Regular cardiac myocyte (primary cell): ENCODE measurements at places on chromosomes 5 and 9. TPM values are rescaled to one million over a fixed set of nuclear protein-coding genes. Genes with fewer than 3 reads are reported as not detected.

RASGRF2 gene
- 3.9 and 5.4 TPM in 2 replicates for total RNA-seq

PIK3R1 gene
- 11.6 and 17.4 TPM in 2 replicates for total RNA-seq

HRH2 gene
- total RNA-seq = 0.85 TPM in 1 of 2 replicates, not detected in the other

PCDHGB3 gene
- total RNA-seq = 1.9 and 4.5 TPM in 2 replicates

DAB2 gene
- 34.1 and 113 TPM in 2 replicates for total RNA-seq

HTR1A gene
- total RNA-seq = not detected in 2 replicates

ZDHHC11B gene
- under 0.01 TPM in 1 of 2 replicates, not detected in the other for total RNA-seq

DBH gene
- not detected in 2 replicates for total RNA-seq

ANKS6 gene
- 10.4 and 14.1 TPM in 2 replicates for total RNA-seq

IFNB1 gene
- not detected in 2 replicates for total RNA-seq

SLC28A3 gene
- total RNA-seq = 0.58 and 1.1 TPM in 2 replicates

PCDHB9 gene
- total RNA-seq = under 0.01 and 0.56 TPM in 2 replicates

SLC27A6 gene
- under 0.01 TPM in 1 of 2 replicates, not detected in the other for total RNA-seq

C5orf58 gene
- under 0.01 TPM in 1 of 2 replicates, not detected in the other for total RNA-seq

CD14 gene
- total RNA-seq = 3.3 and 25.1 TPM in 2 replicates

NAIP gene
- 0.96 and 2.0 TPM in 2 replicates for total RNA-seq

CD72 gene
- total RNA-seq = 0.19 and 0.56 TPM in 2 replicates

PCDHB7 gene
- 0.19 and 1.1 TPM in 2 replicates for total RNA-seq

CAMK4 gene
- total RNA-seq = 5.1 and 5.8 TPM in 2 replicates

UAP1L1 gene
- 5.9 and 16.1 TPM in 2 replicates for total RNA-seq

CCL21 gene
- not detected in 2 replicates for total RNA-seq

PCDH12 gene
- 0.56 and 0.77 TPM in 2 replicates for total RNA-seq

SLIT3 gene
- total RNA-seq = 3.1 and 16.9 TPM in 2 replicates

MROH2B gene
- not detected in 2 replicates for total RNA-seq

OSMR gene
- 50.4 and 109 TPM in 2 replicates for total RNA-seq

ZSWIM6 gene
- total RNA-seq = 10.0 and 11.8 TPM in 2 replicates

EEIG1 gene
- total RNA-seq = 2.5 and 7.3 TPM in 2 replicates

GNAQ gene
- 24.9 and 37.8 TPM in 2 replicates for total RNA-seq

PPP3R2 gene
- total RNA-seq = not detected in 2 replicates

FGFR4 gene
- total RNA-seq = 0.56 and 1.9 TPM in 2 replicates

KIAA0825 gene
- total RNA-seq = 3.3 and 5.1 TPM in 2 replicates

LCN9 gene
- total RNA-seq = not detected in 2 replicates

NR5A1 gene
- total RNA-seq = under 0.01 TPM in 1 of 2 replicates, not detected in the other

TLR4 gene
- 43.1 and 58.5 TPM in 2 replicates for total RNA-seq

SNCB gene
- 0.56 and 1.3 TPM in 2 replicates for total RNA-seq

CHSY3 gene
- 12.5 and 25.1 TPM in 2 replicates for total RNA-seq

ECSCR gene
- total RNA-seq = 3.4 and 9.2 TPM in 2 replicates

LRRC19 gene
- total RNA-seq = not detected in 2 replicates

SPATA31D3 gene
- total RNA-seq = not detected in 2 replicates

NFIL3 gene
- 10.9 and 29.6 TPM in 2 replicates for total RNA-seq

CEMIP2 gene
- total RNA-seq = 63.7 and 164 TPM in 2 replicates

ITGA2 gene
- 71.9 and 121 TPM in 2 replicates for total RNA-seq

MEIKIN gene
- total RNA-seq = under 0.01 TPM in 1 of 2 replicates, not detected in the other

IL3 gene
- not detected in 2 replicates for total RNA-seq

GLDC gene
- 0.85 and 4.8 TPM in 2 replicates for total RNA-seq

DIPK1B gene
- 8.1 and 12.1 TPM in 2 replicates for total RNA-seq

EDIL3 gene
- 83.2 and 246 TPM in 2 replicates for total RNA-seq

JAK2 gene
- 12.1 and 13.5 TPM in 2 replicates for total RNA-seq

TYRP1 gene
- 1.7 TPM in 1 of 2 replicates, not detected in the other for total RNA-seq
